ENCODE measurements at places on chromosomes 16 and 17.

DNA sequence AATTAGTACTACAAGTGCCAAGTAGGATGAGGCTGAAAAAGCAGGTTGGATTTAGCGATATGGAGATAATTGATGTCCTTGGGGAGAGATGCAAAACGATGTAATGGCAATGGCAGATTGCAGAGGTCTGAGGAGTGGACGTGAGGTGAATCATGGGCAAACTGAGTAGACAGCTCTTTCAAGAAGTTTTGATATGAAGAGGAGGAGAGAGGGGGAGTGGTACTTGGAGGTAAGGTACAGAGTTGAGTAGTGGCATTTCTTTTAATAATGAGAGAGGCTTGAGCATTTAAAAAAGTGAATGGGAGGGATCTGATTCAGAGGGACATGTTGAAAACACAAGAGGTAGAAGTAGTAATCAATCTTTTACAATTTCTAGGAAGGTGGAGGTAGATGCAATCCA, 17.7 kb upstream of the VPS4A start:
- DNase-seq, result no peak

DNA sequence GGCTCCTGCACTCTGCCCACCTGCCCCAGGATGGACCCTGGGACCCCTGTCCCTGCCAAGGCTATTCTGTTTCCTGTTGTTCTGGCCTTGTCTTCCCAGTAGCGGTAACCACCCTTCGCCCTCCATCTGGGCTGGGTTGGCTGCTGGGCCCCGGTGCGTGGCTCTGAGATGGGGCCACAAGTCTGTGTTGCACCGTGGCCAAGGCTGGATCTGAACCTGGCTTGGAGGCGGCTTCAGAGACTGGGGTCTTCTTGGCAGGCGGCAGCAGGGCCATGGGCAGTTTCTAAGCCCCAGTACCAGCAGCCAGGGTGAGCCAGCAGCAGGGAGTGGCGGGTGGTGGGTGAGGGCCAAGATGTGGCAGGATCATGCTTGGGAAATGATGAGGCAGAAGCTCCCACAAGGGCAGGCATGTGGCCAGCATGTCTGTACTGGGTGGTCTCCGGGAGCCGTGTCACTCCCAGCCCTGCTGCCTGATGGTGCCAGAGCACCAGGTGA, 12.6 kb downstream of the MAP2K3 start:
- DNase-seq, result no peak

- DNase-seq, result no peak
These were observed 86.9 kb downstream of the MYH13 start for GRCh38 chr17:10285896-10286295.

- no peak for DNase-seq
These were observed 74.4 kb upstream of the ARL4D start for GRCh38 chr17:43324205-43324893.

- no peak for DNase-seq
These were observed 12.2 kb upstream of the CCL5 start for GRCh38 chr17:35892091-35893035.

GRCh38 chr16:11253995-11254912, 1.8 kb downstream of the SOCS1 start:
- DNase-seq, result no peak

DNA sequence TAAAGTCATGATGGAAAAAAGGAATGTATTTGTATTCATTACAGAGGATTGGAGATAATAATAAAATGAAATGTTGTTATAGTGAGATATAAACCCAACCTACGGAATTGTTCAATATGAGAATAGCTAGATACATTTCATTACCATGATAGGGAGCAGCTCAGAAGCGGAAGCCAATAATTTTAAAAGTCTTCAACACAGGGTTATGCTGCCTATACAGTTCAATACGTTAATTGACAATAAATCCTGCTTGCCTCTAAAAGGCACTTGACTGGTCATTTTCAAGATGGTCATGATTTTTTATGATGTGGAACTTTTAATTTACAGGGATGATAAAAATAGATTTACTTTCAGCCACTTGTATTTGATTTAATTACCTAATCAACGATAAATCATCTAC, 506.8 kb downstream of the TMEM114 start:
- no peak for DNase-seq

GRCh38 chr16:79310710-79311109, 289.8 kb downstream of the MAF start:
- DNase-seq, result no peak

GRCh38 chr17:9512323-9513168, 63.1 kb downstream of the STX8 start:
- DNase-seq, result no peak

DNA sequence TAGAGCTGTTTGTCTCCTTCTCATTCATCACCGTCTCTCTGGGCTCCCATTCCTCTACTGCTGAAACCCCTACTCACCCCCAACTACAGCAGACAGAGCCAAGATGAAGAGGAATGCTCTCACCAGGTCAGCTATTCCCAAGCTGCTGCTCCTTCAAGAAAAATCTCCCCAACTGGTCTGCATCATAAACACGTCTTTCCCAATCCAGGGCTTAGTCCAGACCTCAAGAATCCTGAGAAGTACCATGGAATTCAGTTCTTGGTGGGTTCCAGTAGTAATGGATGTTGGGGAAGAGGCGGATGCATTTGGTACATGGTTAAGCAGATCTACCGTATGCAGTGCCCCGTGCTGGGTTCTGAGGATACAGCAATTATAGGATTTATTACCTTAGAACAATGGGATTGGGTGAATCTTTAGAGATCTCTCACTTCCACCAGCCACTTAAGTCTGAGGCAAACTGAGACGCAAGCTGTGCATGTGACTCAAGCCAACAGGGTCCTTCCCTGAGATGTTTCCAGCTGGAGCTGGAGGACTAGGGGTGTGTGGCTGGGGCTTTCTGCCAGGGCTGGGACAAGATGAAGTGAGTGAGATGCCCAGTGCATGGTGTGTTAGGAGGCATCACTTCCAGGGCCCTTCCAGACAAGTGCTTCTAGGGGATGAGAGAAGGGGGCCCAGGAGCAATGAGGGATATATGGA, 232.7 kb upstream of the CDH5 start:
- no peak for DNase-seq

DNA sequence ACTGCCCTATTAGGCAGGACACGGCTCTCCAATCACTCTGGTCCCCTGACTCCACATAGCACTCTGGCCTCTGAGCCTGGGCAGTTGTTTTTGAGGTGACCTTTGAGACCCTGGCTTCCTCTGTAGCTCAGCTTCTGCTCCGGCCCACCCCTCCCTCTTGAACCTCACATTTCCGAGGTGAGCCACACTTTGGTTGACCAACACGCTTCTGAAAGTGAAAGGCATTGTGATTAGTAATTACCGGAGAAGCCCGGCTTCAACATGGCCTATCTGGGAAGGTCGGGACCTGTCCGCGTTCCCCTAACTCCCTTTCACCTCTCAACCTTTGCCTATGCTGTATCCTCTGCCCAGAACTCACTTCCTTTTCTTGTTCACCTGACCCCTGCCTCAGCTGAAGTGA, 10.3 kb upstream of the ITGAX start:
- no peak for DNase-seq

GRCh38 chr16:77172951-77173350, 18.0 kb upstream of the MON1B start:
- no peak for DNase-seq

- no peak for DNase-seq
These were observed 93.8 kb upstream of the PLEKHM1 start for GRCh38 chr17:45584092-45585036.

- no peak for DNase-seq
These were observed 3.3 kb upstream of the CCL15 start for GRCh38 chr17:36004594-36005108.

DNA sequence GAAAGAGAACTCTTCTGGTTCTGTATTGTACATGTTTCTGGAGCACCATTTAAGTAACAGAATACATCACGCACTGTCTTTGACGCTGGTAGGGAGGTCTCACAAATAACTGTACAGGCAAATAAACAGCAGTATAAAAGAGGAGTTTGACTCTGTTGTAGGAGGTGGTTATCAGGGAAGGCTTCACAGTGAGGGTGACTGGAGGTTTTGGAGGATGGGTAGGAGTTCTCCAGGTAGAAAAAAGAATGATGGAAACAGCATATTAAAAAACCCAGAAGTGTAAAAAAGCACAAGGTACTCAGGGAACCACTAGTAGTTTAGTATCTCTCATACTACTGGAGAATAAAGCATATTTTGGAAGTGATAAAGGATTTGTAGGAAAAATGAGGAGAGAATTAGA, 2.7 kb upstream of the SLC6A2 start:
- no peak for DNase-seq

GRCh38 chr17:43822570-43823190, 10.3 kb downstream of the MPP3 start:
- no peak for DNase-seq

DNA sequence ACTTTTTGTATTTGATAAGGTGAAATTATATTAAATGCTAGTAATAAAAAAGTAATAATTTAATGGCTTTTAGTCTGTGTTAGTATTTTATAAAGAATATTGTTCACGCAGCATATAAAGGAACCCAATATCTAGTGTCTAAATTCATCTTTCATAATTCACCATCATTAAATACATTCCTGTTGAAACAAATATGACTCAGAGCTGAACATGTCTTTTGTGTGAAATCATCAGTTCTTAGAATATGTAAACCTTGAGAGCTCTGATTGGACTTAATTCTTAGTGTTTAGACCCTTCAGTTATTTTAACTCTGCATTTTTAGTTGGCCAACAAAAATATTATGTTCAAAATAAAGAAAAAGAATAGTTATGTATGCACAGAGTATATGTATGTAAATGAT, 71.8 kb downstream of the ABHD15 start:
- DNase-seq, result no peak

GRCh38 chr17:27631411-27631760, 398 bp downstream of the LGALS9 start:
- no peak for DNase-seq

GRCh38 chr17:72004611-72005331, 116.0 kb upstream of the SOX9 start:
- no peak for DNase-seq

- DNase-seq, result no peak
These were observed 647 bp upstream of the SECTM1 start for GRCh38 chr17:82334204-82334621.

DNA sequence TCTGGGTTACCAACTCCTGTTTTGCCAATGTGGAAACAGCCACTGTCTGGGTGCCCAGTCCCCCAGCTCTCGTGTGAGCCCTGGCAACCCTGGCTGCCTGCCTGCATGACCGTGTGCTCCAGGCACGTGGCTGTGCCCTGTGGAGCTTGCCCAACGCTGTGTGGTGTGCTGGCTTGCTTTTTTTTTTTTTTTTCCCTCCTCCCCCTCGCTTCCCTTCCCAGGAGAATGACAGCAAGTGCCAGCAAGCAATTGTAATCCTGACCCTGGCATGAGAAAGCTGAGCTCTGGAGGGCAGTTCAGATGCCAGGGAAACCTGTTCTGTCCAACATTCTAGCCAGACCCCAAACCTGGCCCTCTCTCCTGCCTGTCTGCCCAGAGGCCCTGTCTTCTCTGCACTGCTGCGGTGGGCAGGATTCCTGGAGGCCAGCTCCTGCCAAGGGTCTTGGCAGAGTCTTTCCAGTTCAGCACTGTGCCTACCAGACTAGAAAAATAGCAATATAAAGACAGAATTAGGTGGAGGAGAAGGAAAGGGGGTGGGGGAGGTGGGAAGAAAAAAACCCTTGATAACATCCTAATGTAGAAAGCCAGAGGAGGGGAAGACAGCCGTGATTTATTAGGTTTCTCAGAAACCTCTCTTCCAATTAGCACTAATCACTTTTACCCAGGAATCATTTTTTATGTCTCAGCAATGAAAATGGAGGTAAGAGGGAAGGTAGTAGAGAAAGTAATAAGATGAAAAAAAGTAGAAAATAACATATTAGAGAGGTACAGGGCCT, 9.0 kb downstream of the HLF start:
- no peak for DNase-seq

GRCh38 chr17:42522798-42523278, 13.2 kb upstream of the NAGLU start:
- DNase-seq, result no peak

DNA sequence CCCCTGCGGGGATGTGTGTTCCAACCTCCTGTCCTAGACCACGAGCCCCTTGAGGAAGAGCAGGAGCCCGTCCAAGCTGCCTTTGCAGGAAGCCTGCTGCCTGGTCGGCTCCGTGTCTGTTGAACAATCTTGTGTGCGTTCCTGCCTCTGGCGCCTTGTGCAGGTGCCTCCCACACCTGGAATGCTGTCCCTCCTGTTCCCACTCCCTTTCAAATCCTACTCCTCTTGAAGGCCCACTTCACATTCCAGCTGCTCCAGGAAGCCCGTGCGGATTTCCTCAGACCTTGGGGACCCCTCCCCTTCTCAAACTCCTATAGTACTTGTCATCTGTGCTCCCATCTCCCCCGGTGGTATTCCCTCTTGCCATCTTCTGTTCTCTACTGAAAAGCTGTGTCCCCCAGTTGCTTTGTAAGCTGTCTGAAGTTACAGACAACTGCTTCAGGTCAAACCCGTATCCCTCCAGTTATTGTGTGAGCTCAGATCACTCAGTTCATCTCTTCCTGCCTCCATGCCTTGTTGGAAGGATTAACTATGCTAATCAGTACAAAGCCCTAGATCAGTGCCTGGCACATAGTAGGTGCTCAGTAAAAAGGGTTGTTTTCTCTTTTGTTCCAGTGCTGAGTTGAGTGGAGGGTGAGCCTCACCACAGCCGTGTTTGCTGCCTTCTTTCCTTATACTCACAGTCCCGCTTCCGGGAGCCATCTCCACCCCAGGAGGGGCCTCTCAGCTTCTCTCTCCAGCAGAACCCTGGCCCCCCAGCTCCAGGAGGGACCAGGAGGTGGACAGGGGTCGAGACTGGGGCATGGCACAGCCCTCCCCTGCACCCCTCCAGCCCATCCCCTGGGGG, 241.8 kb upstream of the CIBAR2 start:
- no peak for DNase-seq

DNA sequence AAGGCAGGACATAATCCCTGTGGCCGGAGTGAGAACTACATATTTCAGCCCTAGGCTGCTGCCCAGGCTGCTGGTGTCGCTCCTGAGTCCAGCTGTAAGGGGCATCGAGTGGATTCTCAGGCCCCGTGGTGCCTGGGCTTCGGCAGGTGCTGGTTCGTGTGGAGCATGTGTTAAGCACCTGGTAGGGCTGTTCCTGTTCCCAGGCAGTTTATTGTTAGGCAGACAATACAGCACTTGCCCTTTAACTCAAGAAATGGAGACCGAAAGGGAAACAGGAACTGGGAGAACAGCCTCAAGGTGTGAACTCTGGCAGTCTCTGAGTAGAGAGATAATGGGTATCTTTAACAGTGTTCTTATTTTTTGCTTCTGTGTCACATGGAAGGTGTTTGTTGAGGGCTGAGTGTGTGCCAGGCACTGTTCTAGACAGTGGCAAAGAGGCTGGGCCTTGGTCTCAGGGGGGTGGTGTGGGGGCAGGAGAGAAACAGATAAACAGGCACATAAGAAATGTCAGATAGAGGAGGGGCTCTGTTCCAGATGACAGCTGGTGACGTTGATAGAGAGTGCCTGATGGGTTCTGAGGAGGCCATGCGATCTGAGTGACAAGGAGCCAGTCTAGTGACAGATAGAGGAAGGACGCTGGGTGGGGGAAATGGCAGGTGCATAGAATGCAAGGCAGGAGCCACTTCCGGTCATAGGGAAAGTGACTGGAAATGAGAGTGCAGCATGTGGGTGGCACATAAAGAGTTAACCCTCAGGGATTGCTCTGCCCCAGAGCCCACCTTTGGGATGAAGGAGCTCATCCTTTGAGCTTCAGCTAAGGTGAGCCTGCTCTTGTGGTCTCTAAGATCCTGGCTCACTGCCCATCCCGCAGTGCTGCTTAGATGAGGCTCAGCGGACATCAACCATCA, 33.8 kb downstream of the EPN2 start:
- DNase-seq, result peak; percentile 40

GRCh38 chr17:74201250-74201649, 2.2 kb upstream of the RPL38 start:
- DNase-seq, result no peak

- DNase-seq, result no peak
These were observed 43.4 kb upstream of the GSE1 start for GRCh38 chr16:85569615-85570212.
